Dermis microvascular lymphatic vessel endothelial cell (primary cell): ENCODE measurements at places on chromosomes 1 and 21. TPM values are rescaled to one million over a fixed set of nuclear protein-coding genes. Genes with fewer than 3 reads are reported as not detected.

DNA sequence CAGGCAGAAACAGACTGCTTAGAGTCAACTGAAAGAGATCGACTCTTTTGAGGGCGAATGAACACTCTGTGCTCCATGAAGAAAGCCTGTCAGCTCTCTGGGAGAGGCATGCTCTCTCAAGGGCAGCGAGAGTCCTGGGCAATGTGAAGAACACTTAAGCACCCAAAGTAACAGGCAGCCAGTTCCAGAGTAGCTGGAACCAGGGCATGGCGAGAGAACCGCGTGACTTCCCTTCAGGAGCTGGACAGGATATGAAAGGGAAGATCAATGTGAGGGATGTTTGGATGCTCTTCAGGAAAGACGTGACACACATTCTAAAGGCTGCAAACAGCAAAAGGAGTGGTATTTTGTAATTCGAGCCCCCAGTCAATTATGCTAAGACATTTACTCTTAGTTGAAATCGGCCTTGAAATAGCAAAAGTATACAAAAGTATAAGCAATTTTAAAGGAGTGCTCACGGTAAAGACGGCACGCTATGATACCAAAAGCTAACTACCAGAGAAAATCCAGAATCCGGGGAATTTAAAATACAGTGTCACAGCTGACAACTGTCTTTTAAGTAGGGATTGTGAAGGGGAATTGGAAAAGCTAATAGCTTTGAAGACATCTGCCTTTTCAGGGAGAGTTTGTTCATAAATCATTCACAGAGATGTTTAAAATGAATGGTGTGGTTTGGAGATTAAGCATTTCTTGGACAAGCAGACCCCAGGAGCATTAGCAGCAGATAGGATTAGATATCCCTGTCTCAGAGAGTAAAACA, 20.8 kb downstream of the ADAMTS5 start:
- DNase-seq = no peak

GRCh38 chr1:59523745-59524450, 227.0 kb downstream of the FGGY start:
- DNase-seq = no peak

DNA sequence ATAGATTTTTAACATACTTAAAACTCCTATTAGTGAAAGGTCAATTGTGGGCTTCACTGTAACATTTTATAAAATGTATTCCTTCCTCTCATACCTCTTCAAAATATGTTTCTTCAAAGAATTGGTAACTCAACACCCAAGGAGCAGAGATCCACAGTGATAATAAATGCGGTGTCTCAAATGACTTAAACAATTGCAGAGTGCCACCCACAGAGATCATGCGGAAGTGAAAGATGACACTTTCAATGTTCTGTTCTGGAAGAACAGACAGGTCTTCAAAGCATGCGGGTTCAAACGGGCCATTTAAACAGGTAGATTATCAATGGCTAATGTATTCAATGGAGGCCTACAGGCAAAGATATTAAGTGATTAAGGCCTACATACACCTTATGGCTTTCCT, 157.0 kb upstream of the GREM2 start:
- no peak for DNase-seq

GRCh38 chr1:145702826-145703225, 4.3 kb downstream of the PDZK1 start:
- no peak for DNase-seq

GRCh38 chr1:10507111-10507879, 32.5 kb downstream of the PEX14 start:
- peak; percentile 63 for DNase-seq

GRCh38 chr1:173202424-173203145, 4.5 kb downstream of the TNFSF4 start:
- peak; percentile 48 for DNase-seq

DNA sequence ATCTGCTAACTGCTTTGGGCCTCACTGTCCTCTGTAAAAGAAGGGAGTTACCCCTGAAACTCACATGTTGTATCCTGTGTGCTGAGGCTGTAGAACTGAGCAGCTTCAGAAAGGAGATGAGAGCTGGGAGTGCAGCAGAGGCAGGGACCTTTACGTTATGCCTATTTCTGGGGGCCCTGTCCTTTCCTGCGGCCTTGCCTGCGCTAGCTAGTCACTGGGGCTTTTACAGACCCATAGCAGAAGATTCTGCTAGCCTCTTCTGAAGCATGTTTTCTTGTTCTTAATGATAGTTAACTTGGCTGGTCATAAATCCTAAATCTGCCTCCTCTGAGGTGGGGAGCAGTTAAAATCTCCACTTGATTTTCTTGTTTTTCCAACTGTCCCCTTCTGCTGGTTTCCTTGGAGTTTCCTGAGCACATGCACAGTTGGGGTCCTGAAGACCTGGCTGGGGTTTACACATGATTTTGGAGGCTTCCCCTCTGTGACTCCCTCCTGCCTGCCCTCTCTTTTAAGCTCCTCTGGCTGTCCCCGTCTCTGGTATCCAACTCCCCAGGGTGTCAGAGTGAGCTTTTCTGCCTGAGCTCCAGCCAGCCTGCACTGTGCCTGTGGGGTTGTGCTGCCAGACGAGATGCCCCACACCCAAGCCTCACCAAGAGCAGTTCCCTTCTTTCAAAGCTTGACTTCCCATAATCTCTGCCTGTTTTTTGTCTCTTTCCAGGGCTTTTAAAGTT, 76.6 kb downstream of the NOS1AP start:
- DNase-seq = no peak

GRCh38 chr1:147897029-147897752, 5.4 kb upstream of the GJA8 start:
- no peak for DNase-seq

GRCh38 chr1:210332233-210332632, 3.5 kb downstream of the HHAT start:
- DNase-seq = no peak

DNA sequence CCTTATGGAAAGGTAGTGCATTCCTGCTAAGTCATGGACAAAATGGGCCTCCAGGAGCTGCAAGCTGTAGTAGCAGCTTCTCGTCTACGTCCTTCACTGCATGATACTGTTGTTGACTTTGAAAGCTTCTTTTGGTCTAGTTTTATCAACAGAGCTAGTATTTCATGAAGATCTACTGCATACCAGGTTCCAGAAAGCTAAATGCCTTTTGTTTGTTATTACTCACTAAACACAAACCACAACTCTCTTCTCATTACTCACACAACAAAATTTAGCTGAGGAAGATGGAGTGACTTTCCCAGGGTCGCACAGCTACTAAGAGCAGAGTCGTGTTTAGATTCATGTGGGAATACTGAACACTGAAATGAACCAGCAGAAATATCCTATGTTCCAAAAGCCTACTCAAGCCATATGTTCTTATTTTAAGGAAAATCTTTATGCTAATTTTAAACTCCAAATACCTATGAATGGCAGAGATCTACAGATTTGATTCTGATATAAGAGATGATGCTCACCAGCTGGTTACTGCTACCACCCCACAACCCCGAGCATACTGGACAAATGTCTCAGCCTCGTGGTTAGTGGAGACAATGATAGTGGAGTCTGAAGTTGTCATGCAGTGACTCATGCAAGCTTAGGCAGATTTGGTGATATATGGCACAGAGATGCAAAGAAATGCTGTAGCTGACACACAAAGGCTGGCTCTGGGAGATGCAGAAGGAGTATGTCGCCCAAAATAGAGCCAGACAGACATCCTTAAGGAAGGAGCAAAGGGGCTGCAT, 20.6 kb downstream of the PGBD2 start:
- DNase-seq = no peak

DNA sequence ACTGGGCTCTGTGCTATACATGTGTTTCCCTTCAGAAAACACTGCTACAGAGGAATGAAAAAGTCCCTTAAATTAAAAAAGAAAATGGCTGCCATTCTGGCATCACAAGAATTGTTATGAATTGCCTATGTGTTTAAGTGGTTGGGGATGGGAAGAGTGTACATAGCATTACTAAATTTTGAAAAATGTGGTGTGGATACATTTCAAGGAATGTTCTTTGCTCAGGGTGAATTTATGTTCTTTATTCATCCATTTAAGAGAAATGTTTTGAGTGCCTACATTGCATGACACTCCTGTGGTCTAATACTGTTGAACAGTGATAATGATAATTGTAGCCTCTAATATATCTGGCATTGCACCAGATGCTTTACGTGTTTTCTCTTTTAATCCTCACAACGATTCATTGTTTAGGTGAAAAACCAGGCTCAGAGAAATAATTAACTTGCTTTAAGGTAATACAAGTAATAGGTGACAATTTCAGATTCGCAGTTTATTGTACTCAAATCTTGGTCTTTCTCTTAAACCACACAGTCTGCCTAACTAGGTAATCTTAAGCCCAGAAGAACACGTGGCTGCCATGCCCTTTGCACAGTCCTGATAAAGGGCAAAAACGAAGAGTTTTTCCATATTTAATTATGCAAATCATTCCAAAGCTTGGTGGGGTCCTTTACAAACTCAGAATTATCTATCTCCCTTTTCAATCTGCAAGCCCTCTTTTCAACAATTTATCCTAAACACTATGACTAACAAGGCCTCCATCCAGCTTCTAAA, 31.5 kb downstream of the DPT start:
- no peak for DNase-seq

- no peak for DNase-seq
Measured at GRCh38 chr1:222240536-222241181, 307.2 kb downstream of the HHIPL2 start.

DNA sequence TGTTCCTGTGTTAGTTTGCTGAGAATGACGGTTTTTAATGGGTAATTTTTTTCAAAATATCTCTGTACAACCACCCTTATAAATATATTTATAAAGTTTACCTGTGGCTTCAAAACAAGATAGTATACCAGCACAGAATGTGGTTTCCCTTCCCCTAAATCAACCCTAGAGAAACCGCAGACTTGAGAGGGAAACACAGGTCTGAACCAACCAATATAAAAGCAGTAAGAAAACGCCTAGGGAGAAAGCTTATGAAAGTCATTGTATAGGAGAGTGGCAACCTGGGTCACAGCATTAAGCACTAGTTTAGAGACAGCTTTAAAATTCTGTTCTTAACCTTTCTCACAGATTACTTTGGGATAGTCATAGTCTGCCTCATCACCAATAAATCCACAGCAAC, 180.6 kb upstream of the LHX8 start:
- no peak for DNase-seq

DNA sequence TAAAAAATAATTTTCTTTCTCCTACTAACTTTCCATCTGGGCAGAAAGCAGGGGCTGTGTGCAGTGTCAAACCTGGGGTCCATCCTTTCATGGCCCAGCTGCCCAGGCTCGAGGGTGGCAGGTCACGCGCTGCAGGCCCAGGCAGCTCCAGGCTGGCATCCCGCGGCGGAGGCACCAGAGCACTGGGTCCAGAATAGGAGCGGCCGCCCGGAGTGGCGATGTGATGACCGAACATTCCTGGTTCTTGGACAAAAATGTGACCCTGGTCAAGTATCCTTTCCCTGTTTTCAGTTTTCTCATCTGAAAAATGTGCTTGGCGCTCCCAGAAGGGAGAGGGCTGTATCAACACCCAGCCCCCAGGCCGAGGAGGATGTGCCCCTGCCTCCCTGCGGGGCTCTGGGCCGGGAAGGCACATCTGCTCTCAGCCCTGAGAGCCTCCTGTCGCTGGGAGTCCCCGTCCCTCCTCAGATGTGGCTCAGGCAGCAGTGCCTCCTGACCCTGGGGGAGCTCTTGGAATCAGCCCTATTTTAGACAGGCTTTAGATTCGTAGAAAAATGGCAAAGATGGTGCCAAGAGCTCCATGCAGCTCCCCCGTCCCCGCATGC, 29.3 kb downstream of the SLX9 start:
- DNase-seq = no peak

- DNase-seq = no peak
Measured at GRCh38 chr1:245298781-245299180, 144.0 kb downstream of the KIF26B start.

GRCh38 chr1:31734582-31735107, 29.5 kb downstream of the ADGRB2 start:
- no peak for DNase-seq

DNA sequence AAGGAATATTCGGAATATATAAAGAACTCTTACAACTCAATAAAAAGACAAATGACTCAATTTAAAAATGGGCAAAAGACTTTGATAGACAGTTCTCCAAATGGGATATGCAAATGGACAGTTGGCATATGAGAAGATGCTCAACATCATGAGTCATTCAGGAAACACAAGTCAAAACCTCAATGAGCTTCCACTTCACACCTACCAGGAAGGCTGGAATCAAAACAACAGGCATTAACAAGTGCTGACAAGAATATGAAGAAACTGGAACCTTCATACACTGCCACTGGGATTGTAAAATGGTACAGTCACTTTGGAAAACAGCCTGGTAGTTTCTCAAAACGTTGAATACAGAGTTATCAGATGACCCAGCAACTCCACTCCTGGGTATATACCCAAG, 17.2 kb downstream of the PGBD5 start:
- no peak for DNase-seq

DNA sequence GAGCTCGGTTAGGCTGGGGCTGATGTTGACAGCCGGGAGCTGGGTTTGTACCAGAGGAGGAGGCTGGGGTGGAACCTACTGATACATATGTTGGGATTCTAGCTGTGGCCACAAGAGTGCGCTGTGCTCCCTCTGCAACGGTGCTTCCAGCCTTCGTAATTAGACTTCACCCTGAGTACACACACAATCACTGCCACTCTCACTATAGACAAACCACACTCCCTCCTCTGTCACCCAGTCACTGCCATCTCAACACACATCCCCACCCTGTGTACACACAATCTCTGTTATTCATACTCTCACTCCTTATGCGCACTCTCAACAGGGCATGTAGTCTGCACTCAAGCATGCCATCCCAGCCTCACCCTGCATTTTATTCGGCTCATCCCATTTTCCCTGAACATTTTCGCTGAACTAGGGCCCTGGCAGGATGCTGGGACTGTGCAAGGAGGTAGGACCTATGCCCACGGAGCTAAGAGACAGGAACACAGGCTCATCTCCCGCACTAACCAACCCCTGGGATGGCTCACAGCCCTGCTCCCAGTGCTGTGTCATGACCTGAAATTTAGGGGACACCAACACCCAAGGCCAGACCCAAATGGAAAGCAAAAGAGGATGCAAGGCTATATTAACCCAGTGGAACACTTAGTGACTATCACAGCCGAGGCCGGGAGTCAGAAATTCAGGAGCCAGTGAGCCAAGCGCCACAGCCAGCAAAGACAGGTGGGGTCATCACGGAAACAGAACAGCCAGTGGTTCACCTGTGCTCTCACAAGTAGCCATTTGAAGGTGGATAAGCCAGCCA, 5.7 kb downstream of the GJB3 start:
- peak; percentile 71 for DNase-seq

- DNase-seq = no peak
Measured at GRCh38 chr1:179206812-179207211, 22.7 kb downstream of the ABL2 start.

GRCh38 chr21:36677443-36677842, 21.5 kb upstream of the SIM2 start:
- no peak for DNase-seq

- no peak for DNase-seq
Measured at GRCh38 chr1:158391099-158391498, 8.2 kb downstream of the OR10T2 start.

ADORA3 gene
- total RNA-seq = 0.13 TPM in 1 of 2 replicates, not detected in the other

DNAJC6 gene
- total RNA-seq = 3.6 and 5.8 TPM in 2 replicates

SEMA4A gene
- 0.39 and 0.51 TPM in 2 replicates for total RNA-seq

CFHR5 gene
- not detected in 2 replicates for total RNA-seq

OR2L2 gene
- total RNA-seq = not detected in 2 replicates

FCMR gene
- 0.25 TPM in 1 of 2 replicates, not detected in the other for total RNA-seq
